ENCODE measurements at places on chromosomes 3 and 15.

DNA sequence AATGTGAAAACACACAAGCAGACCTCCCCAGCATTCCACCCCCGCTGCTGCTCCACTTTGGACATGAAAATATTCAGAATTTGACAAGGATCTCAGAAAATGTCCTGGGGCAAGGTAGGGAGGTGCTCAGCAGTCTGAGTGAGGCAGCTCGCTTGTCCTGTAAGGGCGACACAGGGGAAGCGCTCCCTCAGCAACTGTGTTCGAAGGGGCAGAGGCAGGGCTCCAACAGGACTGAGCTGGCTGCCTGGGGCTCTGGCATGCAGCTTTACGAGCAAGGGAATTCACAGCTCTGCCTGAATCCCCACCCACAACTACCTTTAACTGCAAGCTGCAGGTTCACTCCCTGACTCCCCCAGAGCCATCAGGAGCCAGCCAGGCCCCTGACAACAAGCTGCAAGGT, 287.0 kb upstream of the LYSMD4 start:
- DNase-seq, result no peak

- DNase-seq, result no peak
Measured at GRCh38 chr15:99645951-99646350, 80.2 kb downstream of the MEF2A start.

- DNase-seq, result no peak
Measured at GRCh38 chr3:130433306-130433705, 83.7 kb upstream of the COL6A6 start.

GRCh38 chr3:185717121-185717520, 107.7 kb downstream of the IGF2BP2 start:
- no peak for DNase-seq

DNA sequence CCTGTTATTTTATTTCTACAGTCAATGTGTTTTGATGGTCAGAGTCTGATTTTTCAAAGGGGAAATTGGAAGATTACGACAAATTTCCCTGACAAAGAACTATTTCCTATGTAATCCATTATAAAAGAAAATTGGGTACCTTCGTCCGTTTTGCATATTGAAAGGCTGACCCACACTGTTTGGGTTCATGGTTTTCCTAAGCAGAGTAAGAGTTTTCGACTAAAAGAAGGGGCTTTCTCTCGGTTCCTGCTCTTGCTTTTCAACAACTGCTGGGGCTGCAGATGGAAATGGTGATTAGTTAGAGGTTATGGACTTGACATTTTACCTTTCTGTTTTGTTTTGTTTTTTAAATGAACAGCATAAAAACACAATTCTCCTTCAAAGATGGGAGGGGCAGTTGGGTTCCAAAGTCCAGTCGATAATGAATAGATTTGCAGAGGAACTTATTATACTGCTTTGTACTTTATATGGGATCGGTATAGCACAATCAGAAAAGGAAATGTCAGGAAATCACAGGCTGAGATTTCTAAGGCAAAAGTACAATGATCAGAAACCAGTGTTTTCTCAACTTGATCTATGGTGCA, 978 bp downstream of the KCNMB2 start:
- DNase-seq, result no peak
